ENCODE measurements at places on chromosomes 13 and 19. TPM values are rescaled to one million over a fixed set of nuclear protein-coding genes. Genes with fewer than 3 reads are reported as not detected.

The NKPD1 gene
- 0.06 TPM for polyA plus RNA-seq

The PRR12 gene
- 5.2 TPM for polyA plus RNA-seq

The ANKRD24 gene
- 0.66 TPM for polyA plus RNA-seq

DNA sequence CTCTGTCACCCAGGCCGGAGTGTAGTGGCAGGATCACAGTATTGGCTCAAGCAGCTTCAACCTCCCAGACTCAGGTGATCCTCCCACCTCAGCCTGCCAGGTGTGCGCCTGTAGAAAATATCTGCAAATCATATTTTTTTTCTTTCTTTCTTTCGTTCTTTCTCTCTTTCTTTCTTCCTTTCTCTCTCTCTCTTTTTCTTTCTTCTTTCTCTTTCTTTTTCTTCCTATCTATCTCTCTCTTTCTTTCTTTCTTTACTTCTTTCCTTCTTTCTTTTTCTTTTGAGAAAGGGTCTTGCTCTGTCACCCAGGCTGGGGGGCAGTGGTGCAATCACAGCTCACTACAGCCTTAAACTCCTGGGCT lies 16.3 kb upstream of the IGSF23 start:
- no peak for DNase-seq

GRCh38 chr19:48393559-48394330 lies at the start of gene GRIN2D:
TSS of gene GRIN2D (plus strand) at chr19:48393668. CDS start at chr19:48398393, 4,725 bp downstream.
- DNase-seq, result no peak

DNA sequence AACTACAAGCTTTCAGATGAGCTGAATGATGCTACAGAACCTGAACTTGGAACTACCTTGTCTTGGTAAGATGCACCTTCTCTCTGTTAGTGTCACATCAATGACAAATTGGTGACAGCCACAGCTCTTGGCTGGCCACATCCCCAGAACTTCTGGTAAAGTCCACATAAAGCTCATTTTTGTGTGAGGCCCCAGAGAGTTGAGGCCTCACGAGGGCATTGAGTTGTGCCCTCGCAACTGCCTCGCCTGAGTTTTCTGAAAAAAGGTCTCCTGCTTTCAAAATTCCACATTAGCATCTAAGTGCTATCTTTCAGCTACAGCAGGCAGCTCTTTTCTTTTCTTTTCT lies 42.6 kb downstream of the MRPL57 start:
- DNase-seq, result no peak

- no peak for DNase-seq
These were observed 133.8 kb downstream of the ZNF737 start for GRCh38 chr19:20431826-20432225.

DNA sequence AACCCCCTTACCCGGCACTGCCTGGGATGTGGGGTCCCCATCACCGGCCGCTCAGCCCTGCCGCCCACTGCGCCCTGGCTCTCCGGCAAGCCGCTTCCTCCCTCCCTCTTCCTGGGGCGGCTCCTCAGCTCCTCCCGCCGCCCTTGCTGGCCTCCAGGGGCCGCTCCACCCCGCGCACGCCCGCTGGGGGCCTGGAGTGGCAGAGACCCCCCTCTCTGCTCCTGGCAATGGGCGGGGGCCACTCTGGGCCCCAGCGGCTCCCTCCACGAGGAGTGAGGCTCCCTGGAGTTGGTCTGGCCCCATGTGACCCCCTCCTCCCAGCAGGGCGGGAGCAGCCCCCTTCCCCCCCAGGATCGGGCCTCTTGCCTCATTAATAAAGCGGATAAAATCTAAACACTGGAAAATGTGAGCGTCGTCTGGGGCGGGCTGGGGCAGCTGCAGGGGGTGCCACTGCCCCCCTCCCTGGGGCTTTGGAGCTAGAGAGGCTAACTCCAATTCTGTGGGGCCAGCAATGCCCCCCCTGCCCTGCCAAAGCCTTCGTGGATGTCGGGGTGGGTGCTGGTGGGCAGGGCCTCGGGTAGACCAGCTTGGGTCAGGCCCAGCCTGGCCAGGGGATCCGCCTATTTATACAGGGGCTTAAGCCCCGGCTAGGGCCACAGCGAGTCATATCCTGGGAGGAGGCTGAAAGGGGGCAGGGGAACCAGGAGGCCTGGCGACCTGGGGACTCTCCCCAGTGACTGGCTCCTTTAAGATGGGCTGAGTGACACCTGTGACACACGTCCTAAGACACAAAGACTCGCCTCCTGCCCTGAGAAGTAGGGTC lies at the start of gene PTGER1:
TSS of gene PTGER1 (minus strand) at position 104 of the 823 bp plus-strand sequence. CDS start 1,034 bp downstream, outside the sequence.
- DNase-seq, result no peak

- DNase-seq, result no peak
These were observed 22.3 kb upstream of the PIK3R2 start for GRCh38 chr19:18130523-18131242.

- no peak for DNase-seq
These were observed 6.1 kb downstream of the RNF126 start for GRCh38 chr19:656751-657559.

GRCh38 chr13:40629678-40630384 lies 36.6 kb downstream of the FOXO1 start:
- DNase-seq, result no peak

- DNase-seq, result no peak
These were observed 17.7 kb downstream of the ZNF613 start for GRCh38 chr19:51944798-51945552.

DNA sequence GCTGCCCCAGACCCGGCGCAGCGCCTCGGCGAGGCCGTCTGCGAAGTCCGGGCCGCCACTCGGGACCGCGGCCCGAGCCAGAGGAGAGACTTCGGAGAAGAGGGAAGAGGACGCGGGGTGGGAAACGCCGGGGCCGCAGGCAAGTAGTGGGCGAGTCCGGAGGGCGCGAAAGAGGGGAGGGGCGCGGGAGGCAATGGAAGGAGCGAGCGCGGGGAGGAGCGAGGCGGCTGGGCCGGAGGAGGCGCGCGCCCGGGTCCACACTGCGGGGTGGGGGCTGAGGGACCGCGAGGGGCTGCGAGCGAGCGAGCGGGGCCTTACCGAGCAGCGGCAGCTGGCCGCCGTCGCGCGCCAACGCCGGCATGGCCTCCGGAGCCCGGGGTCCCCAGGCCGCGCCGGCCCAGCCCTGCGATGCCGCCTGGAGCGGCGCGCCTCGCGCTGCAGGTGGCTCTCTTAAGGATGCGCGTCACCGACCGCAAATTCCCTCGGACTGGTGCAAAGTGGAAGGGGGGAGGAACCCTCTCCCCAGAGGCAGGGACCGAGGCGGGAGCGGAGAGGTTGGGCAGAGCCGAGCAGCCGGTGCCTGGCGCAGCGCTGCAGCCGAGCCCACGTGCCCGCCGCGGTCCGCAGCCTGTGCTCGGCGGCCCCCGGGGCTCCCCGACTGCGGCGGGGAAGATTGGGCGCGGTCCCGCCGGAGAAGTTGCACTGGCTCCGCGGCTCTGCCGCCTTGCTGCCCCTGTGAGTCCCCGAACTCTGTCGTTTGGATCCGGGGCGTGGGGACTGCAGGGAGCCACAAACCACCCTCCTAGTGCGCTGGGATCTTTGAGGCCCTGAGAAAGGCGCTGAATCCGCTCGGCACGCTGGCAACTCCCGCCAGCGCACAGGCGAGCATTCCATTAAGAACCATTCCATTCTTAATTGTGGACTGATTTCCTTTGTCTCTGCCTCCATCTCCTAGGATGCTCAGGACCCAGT lies at the start of gene FLT3:
TSS of gene FLT3 (minus strand) at position 427 of the 972 bp plus-strand sequence. CDS start at position 361, 66 bp downstream.
- peak; percentile 18 for DNase-seq

- DNase-seq, result no peak
These were observed 28.1 kb downstream of the HSPH1 start for GRCh38 chr13:31133621-31134020.

- no peak for DNase-seq
These were observed 16.4 kb upstream of the UPF3A start for GRCh38 chr13:114264886-114265611.
